Neural progenitor cell (in vitro differentiated cells): ENCODE measurements at places on chromosomes 7 and 10. TPM values are rescaled to one million over a fixed set of nuclear protein-coding genes. Genes with fewer than 3 reads are reported as not detected.

DNA sequence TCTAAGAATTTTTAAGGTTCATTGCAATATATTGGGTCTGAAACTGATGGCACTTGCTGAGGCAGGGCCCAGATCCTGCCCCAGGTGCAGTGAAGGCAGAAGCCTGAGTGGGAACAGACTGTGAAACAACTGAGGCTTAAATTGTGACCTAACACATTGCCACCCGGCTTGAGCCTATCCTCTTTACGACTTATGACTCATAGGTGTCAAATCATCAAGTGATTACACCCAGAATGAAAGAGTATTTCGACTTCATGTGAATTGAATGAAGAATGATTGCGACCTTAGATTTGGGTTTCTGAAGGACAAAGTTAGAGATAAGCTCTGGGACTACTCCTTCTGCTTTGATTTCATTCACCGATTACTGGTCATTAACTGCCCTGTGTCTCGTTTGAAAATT, 200.9 kb downstream of the CREB5 start:
- DNase-seq: no peak

Gene TMEM140
- total RNA-seq: not detected in 2 replicates

- no peak for DNase-seq
Observed at GRCh38 chr7:36318116-36318515, 71.5 kb upstream of the ANLN start.

Gene LIPM
- not detected in 2 replicates for total RNA-seq

GRCh38 chr10:68402276-68402675, 4.8 kb downstream of the RUFY2 start:
- DNase-seq: no peak

GRCh38 chr7:138527746-138528223, 67.7 kb downstream of the TRIM24 start:
- DNase-seq: peak; percentile 2
